Omental fat pad (tissue), 4 donors: ENCODE measurements at places on chromosomes 12 and 14.

DNA sequence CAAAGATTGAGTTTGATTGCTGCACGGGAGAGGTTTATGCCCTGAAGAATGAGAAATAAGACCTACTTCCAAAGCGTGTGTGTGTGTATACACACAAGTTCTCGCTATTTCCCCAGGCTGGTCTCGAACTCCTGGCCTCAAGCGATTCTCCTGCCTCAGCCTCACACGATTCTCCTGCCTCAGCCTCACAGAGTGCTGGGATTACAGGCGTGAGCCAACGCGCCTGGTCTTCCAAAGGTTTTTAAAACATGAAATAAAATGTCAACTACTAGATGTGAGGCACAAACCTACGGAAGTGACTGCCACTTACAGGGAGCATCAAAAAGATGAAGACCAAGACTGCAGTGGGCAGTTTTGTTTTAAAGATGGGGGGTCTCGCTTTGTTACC is 622 bp upstream of the WASHC3 start:
- DNase-seq, result no peak

DNA sequence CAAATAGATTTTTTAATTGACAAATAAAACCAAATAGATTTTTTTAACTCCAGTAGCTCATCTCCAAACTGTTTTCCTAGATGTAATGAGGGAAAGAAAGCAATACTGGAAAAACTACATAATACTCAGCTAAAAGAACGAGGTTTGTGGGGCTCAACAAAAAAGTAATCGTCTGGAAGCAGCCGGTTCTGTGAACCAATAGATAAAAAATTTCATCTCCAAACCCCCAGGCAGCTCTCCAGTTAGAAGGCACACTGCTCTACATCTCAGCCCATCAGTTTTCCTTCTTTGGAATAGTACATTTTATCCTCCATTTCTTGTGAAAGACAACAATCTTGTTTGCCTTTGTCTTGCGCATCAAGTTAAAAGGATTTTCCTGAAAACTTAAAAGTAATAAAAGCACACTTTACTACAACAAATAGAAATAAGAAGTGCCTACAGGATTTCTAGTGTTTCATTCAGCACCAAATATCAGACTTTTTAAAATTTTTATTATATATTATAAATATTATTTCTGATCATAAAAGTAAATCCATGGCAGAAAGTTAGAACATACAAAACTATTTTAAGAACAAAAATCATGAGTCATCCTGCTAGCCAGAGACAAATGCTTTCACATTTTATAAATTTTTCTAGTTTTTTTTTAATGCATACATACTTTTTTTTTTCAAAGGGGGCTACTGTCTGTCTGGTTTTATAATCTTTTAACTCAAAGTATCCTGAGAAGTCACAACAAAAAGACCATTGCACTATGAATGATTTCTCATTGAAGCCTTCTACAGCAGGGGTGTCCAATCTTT is 67.7 kb downstream of the EPS8 start:
- no peak for DNase-seq

- no peak for DNase-seq
Measured at GRCh38 chr12:124039276-124039675, 66.3 kb downstream of the ZNF664 start.

GRCh38 chr12:42496886-42497285 is 92.7 kb downstream of the PRICKLE1 start:
- no peak for DNase-seq

DNA sequence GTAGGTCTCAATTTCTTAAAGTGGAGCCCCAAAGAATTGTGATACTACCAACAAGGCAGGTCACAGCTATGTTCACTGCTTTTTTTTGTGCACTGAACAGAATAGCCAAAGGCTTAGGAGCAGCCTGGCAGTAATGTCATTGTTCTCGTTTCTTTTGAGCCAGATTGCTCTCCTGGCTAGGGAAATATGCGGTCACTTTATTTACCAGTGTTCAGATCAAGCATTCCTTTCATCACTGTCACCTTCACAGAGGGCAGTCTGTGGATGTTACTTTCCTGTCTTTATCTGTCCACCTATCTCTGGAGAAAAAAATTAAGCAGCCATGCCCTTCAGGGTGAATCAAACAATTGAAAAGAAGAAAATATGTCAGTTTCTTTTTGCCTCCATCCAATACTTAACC is 159.6 kb downstream of the BTG1 start:
- DNase-seq, result no peak

- DNase-seq, result no peak
Measured at GRCh38 chr12:102954134-102954533, 3.3 kb upstream of the ASCL1 start.

- no peak for DNase-seq
Measured at GRCh38 chr14:67079846-67080245, 109.4 kb upstream of the GARIN2 start.

- DNase-seq, result no peak
Measured at GRCh38 chr14:69036757-69037506, 57.8 kb upstream of the ACTN1 start.

- no peak for DNase-seq
Measured at GRCh38 chr14:57820581-57820980, 45.3 kb downstream of the SLC35F4 start.

GRCh38 chr12:4203772-4204376 is 69.7 kb upstream of the CCND2 start:
- no peak for DNase-seq

- no peak for DNase-seq
Measured at GRCh38 chr14:105215602-105216001, 32.7 kb upstream of the BTBD6 start.

DNA sequence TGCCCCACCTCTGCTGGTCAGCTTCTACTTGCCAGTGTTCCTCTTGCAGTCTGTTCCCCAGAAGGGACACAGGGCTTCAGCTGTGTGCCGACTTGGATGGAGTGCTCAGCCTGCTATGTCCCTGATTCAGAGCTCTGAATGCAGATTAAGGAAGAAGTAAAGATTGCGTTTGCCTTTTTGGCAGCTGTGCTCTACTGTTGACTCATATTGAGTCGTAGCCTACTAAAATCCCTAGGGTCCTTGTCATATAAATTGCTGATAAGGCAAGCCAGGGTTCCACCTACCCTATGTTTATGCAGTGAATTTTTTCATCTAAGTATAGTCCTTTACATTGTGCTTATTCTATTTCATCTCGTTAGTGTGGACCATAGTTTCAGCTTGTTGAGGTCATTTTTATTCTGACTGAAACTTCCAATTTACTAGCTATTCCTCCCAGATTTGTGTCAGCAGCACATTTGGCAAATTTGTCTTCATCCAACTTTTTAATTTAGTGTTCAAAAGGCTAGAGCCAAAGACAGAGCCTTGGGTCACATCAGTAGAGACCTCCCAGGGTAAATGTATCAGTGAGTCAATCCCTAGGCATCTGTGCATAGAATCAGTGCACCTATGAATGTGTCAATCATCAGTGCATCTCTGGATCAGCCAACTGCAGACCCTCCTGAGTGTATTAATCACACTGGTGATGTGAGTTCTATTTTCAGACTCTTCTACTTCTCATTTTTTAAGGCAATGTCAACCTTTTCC is 31.9 kb downstream of the CACNA1C start:
- no peak for DNase-seq

DNA sequence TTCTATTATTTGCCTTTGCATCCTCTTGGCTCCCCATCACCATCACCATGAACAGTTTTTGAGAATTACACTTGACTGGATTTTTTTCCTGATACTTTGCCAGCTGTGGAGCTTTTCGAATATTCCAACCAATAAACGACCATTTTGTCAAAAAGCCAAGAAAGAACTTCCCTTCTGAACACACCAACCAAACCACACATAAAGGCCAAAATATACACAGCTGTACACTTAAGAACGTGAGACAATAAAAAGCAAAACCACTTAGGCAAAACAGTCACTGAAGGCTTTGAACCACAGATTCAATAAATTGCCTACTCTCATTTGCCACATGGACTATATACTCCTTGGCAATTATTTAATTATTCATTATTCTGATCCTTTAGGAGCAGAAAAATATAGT is 1.1 kb downstream of the C14orf93 start:
- DNase-seq, result no peak

DNA sequence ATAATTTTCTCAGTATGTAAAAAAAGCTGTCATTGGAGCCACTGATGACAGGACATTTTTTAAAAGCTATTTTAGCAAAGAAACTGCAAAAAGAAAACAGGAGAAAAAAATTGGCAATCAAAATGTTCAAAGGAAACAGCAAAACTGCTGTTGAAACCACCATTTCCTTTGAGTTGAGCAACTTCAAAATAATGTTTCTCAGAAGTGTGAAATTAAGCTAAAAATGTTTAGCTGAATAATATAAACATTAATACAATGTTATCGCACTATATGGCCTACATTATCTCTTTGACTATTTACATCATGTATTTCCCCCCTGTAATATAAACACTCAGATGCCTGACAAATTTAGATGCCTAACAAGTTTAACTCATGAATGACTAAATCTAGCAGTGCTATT is 23.4 kb upstream of the GLIPR1 start:
- DNase-seq, result no peak

DNA sequence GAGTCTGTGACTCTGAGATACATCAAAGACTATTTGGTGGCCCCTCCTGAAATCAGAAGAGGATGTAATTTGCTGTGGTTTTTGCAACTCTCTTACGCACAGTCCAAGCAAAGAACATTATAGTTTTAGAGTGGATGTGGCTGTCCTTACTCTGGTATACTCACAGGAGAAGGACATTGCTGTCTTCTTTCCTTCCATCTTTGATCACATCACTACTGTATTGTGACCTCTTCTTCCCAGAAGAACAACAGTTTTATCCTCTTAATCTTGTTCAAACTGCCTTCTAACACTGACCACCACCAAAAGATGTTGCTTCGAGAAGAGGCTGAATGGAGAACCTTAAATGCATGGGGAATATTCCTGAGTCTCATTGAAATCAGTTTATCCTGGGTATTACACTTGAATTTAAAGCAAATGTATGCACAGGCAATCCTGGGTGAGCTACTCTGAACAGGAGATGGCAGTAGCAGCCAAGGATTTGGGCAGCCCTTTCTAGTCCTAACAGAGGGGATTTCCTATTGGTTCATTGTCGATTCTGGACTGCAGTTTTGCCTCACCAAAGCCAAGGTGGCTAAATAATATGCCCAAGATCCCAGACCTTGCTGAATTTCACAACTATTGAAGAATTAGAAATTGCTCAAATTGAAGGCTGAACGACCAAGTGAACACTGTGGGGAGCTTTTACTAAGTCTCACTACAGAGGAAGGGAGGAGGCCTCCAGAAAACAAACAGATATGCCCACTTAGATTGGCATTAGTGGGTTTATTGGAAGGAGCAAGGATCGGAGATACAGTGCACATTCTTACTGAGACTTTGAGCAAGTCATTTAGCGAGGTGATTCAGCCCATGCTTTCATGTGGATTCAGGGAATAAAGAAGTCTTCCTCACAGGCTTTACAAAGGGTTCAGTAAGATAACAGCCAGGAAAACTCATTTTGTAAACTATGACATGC is 282.8 kb downstream of the PAWR start:
- DNase-seq, result no peak

- DNase-seq, result no peak
Measured at GRCh38 chr12:2490831-2491230, 303.9 kb upstream of the FKBP4 start.

- DNase-seq, result no peak
Measured at GRCh38 chr12:56061982-56062381, 18.0 kb upstream of the ERBB3 start.

DNA sequence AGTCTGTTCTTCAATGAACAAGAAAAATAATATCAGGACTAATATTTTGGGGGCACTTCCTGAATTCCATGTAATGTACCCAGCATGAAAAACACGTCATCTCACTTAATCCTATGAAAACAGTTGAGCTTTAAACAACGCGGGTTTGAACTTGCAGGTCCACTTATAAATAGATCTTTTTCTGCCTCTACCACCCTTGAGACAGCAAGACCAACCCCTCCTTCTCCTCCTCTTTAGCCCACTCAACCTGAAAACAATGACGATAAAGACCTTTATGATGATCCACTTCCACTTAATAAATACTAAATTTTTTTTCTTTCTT is 203.9 kb upstream of the KRR1 start:
- DNase-seq, result no peak

GRCh38 chr14:30354439-30354838 is 204.5 kb upstream of the G2E3 start:
- no peak for DNase-seq

GRCh38 chr14:104397956-104398355 is 181.6 kb upstream of the C14orf180 start:
- no peak for DNase-seq

DNA sequence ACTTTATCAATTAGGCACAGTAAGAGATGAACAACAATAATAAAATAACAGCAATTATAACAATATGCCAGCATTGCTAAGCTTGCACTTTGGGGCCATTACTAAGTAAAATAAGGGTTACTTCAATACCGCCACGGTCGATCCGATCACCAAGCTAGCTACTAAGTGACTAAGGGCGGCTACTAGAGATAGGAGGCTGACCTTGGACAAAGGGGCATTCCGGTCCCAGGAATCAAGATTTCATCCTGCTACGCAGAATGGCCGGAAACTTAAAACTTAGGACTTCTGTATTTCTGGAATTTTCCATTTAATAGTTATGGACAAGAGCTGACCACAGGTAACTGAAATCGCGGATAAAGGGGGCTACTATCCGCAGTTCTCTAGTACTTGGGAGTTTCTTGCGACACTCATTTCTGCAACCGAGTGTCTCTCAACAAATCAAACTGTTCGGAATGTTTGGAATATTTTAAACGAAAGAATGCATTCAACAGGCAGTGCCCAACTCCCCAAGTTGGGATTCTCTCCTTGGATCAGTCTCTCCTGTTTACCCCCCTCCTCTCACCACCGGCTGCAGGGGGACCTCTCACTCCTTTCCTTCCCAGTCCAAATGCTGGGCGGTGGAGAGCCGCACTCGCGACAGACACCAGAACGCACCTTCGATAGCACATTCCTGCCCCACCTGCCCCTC is 650 bp downstream of the HEBP1 start:
- DNase-seq, result no peak

GRCh38 chr12:51922762-51923505 is 15.6 kb downstream of the ACVRL1 start:
- DNase-seq, result no peak

DNA sequence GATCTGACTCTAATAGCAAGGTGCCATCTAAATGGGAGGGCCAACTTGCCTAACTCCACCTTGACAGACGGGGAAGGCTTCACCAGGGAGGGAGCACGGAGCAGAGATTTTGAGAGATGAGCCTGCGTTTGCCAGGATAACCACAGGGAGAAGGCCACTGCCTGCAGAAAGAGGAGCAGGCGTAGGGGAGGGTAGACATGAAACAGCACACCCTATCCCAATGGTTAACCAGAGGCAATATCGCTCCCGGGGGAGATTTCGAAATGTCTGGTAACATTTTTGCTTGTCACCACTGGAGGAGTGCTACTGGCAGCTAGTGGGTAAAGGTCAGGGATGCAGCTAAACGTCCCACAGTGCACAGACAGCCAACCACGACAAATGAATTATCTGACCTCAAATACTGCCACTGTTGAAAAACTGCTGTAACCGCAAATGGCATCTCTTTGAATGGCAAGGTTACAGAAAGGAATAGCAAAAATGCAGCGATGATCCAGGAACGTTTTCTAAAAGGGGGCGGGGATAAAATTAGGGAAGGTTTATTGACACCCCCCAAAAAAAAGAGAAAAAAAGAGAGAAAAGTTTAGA is 126.0 kb upstream of the ATF7IP start:
- no peak for DNase-seq

GRCh38 chr12:6284273-6284672 is 26.2 kb upstream of the PLEKHG6 start:
- no peak for DNase-seq
